ENCODE measurements at places on chromosomes 5 and 9.
A peak's percentile ranks its signal among the peaks of the same experiment; 100 is the strongest.

DNA sequence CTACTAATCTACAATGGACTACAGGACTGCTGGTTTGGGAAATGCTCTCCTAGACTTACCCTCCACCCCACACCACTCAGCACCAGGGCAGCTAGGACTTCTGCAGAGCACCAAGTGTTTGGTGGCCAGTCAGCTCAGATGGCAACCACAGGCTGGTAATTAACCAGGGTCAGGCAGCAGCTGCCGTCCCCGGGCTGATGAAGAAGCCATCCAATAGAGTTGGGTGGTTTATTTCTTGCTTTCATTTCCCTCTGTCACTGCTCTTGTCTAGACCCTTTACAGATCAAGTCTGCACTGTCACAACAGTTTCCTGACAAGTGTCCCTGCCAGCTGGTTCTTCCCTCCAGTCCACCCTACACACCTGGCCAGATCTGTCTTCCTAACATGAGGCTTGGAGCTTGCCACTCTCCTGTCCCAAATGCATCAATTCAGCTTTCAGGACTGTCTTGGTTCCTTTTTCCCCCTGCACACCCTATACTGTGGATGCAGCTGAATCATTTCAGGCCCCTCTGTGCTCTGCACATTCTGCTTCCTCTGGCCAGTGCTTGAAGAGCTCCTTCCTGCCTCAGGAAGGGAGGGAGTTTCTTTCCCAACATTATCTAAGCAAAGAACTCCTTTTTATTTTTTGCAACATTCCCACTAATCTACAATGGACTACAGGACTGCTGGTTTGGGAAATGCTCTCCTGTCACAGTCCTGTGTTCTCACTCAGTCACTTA, 30.2 kb upstream of the HSPA9 start:
- DNase-seq = no peak

- DNase-seq = peak; percentile 5
These were observed 145.7 kb upstream of the DAB2 start for GRCh38 chr5:39570403-39571027.

DNA sequence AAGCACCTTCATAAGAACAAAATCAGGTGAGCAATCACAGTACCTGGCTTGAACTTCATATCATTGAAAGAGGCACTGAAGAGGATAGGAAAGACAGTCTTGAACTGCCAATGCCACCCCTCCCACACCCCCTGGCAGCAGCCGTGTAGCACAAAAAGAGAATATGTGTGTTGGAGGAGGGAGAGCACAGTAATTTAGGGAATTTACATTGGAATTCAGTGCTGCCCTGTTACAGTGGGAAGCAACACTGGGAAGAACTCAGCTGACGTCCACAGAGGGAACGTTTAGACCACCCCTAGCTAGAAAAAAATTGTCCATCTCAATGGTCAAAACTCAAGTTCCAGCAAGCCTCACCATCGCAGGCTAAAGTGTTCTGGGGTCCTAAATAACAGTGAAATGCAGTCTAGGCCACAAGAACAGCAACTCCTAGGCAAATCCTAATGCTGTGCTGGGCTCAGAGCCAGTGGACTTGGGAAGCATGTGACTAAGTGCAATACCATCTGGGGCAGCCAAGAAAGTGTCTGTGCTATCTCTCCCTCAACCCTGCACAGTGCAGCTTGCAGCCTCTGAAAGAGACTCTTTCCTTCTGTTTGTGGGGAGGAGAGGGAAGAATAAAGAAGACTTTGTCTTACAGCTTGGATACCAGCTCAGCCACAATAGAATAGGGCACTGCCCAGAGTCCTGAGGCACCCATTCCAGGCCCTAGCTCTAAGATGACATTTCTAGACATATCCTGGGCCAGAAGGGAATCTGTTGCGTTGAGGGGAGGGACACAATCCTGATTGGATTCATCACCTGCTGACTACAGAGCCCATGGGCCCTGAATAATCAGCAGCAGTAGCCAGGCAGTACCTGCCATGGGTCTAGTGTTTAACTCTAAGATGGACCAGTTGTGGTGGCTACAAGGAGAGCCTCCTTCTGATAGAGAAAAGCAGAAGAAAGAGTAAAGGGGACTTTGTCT, 62.1 kb upstream of the VLDLR start:
- DNase-seq = peak; percentile 10

GRCh38 chr9:99427260-99427659, 205.2 kb downstream of the SEC61B start:
- no peak for DNase-seq

- no peak for DNase-seq
These were observed 106.5 kb downstream of the THBS4 start for GRCh38 chr5:80141681-80142080.

- no peak for DNase-seq
These were observed 87.1 kb upstream of the SAP30L start for GRCh38 chr5:154358516-154359220.

DNA sequence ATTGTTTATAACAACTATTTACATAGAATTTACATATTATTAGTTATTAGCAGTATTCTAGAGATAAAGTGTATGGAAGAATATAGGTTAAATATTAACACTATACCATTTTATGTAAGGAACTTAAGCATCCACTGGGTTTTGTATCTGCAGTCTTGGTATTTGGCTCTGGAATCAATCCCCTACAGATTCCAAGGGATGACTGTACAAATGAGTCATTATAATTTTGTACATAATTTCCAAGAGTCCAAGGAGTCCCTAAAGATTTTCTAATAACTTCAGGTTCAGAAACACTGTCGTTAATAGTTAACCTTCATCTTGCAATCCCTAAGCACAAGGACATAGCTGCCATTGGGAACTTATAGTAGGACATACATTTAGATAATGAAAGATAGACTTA, 254.8 kb upstream of the PDE4D start:
- no peak for DNase-seq

DNA sequence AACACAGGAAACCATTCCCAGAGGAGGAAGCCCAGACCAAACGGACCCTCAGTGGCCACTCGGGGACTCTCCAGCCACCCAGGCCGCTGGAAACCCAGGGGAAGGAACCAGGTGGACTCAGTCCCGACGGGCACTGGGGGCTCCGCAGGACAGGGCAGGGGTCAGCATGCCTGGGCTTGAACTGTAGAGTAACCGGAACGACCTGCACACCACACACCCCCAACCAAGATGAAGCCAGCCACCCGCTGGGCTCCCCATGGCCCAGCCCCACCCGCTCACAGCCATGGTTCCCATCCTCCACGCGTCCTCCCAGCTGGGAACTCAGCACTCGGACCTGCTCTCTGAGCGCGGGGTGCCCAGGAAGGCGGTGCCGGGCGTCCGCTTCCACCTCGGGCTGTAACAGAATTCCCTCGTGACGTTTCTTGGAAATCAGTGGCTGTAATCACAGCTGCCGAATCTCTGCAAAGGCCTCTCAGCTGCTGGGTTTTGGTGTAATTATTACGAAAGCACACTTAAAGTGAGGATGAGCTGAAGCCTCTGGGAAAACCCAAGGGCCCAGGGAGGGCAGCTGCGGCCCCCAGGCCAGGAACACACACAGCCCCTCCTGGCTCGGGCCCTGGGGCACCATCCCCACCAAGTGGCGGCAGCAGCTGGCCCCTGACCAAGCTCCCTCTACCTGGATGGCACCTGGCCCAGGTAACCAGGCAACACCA, 13.8 kb downstream of the NACC2 start:
- DNase-seq = peak; percentile 37

- no peak for DNase-seq
These were observed 1.6 kb upstream of the OBP2B start for GRCh38 chr9:133210609-133211008.

GRCh38 chr5:156208271-156208670, 118.7 kb upstream of the SGCD start:
- no peak for DNase-seq

Data from SK-N-SH (cell line).